IgD-negative memory B cell (primary cell): ENCODE measurements at places on chromosomes 11 and 22. TPM values are rescaled to one million over a fixed set of nuclear protein-coding genes. Genes with fewer than 3 reads are reported as not detected.

Gene TSGA10IP
- not detected for polyA plus RNA-seq

Gene PHF21B
- polyA plus RNA-seq = not detected

Gene APOBEC3B
- 7.0 TPM for polyA plus RNA-seq

Gene PDE2A
- polyA plus RNA-seq = not detected
